HFF-Myc (cell line): ENCODE measurements at places on chromosomes 12 and 14.

DNA sequence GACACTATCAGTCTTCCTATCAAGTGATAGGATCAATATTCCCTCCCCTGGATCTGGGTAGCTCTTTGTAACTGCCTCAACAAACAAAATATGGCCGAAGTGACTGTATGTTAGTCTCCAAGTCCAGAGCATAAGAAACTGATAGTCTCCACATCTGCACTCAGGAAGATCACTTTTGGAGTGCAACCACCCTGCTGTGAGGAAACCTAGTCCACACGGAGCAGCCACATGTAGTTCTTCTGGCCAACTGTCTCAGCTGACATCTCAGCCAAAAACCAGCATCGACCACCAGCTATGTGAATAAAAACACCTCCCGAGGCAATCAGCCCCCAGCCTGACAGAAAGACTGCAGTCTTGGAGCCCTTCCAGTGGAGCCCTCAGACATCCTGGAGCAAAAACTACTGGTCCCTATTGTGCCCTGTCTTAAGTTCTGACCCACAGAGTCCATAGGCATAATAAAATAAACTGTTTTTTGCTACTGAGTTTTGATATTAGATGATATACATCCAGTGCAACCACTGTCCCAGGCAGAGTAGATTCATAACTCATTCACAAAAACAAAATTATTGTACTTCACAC, 143.8 kb downstream of the MED13L start:
- no peak for DNase-seq

DNA sequence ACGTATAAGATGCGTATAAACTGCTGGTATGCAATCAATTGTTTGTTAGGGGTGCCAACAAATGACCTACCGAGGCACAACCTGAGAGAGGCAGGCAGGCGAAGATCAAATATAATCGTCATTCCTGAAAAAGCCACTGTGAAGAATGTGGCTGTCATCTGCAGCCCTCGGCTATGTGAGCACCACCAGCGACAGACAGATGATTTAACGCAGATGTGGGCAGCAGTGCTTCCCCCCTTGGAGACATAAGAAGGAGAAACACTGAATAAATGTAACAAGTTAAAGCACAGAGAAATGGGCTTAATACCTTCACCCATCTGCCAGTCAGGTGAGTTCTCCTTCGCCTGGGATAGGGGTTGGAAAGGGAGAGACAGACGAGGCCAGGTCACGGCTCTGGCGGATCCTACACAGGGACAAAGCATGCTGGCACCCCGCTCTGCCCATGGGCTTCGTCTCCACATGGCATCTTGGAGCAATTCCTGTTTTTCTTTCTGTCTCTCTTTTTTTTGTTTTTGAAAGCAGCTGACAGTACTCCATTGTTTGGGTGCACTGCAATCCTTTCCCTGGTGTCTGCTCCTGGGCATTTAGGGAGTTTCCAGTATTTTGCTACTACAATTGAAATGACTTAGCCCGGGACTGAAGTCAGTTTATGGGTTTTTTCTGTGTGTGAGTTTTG, 28.1 kb downstream of the TNFAIP2 start:
- no peak for DNase-seq

- DNase-seq: no peak
Observed at GRCh38 chr14:36505892-36506731, 13.9 kb downstream of the NKX2-1 start.

DNA sequence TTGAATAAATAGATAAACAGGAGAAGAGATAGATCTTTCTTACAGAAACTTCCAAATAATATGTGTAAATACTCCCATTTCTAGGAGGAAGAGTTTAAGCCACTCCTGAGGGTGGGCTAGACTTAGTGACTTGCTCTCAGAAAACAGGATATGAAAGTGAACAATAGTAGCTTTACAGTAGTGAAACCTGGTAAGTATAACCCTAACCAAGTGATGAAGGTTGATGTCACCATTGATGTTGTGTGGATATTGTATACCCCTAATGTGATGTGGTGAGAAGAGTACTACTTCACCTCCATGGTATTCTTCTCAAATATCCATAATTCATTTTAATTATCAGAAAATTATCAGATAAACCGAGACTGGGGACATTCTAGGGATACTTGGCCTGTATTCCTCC, 20.9 kb downstream of the AKAP6 start:
- no peak for DNase-seq

GRCh38 chr12:65325183-65325582, 46.7 kb downstream of the MSRB3 start:
- DNase-seq: no peak

DNA sequence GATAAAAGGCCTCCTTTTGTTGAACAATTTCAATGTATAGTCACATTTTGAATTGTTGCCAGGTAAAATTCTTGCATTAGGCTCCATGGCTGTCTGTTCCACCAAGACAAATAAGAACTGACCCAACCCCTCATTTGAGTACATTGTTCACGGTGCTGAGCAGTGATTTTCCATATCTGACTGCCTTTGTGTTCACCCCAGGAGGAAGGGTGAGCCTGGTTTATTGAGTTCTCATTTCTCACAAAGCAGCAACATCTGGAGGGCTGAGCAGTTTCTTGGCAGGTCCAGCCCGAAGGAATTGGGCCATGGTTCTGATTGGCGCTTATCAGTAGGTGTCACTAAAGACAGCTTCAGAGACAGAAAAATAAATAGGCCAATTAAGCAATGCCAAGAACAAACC, 149.1 kb downstream of the BMP4 start:
- no peak for DNase-seq

- no peak for DNase-seq
Observed at GRCh38 chr14:88029500-88029899, 24.6 kb downstream of the GPR65 start.

DNA sequence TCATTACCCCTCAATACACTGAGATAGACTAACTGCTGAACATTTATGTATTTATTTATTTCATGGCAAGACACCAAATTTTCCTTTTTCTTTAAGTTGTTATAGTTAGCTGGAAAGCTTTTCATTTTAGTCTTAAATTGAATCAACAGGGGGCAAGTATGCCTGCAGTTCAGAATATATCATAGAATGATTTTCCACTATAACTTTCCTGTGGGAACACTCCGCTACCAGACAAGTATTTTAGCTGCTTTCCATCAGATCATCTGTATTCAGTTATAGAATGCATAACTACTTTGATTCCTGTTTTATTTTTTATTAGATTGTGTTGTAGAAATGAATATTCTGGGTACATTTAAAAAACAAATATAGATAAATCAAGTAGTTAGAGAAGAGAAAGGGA, 102.0 kb downstream of the SLC6A15 start:
- DNase-seq: no peak

GRCh38 chr14:71693381-71693780, 238.8 kb upstream of the RGS6 start:
- DNase-seq: peak; percentile 91

- no peak for DNase-seq
Observed at GRCh38 chr14:29712601-29713000, 215.0 kb downstream of the PRKD1 start.

DNA sequence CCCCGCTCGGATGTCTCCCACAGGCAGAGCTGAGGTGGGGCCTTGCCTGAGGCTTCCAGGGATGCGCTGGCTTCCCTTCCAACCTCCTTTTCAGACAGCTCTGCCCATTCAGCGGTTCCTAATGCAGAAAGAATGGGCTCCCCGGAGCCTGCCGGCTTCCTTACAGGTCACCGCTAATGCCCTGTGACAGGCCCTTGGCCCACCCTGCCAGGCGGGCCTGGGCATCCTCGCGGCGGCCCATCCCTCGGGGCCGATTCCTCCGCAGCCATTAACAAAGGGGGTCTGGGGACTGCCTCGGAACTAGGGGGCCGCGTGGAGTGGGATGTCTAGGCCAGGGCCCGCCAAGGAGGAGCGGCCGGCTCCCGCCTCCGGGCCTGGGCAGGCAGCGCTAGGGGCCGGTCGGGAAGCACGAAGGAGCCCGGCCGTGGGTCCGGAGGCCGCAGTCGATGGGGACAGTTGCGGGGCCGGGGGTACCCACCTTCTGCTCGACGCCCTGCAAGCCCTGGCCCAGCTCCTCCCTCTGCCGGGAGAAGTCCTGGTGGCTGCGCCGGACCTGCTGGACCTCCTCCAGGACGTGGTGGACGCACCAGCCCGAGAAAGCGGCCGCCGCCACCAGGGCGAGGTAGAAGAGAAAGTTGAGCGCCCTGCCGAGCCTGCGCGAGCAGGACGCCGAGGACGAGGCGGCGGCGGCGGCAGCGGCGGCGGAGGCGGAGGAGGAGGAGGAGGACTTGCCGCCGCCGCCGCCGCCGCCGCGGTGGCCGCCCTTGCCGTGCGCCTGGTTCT, 738 bp downstream of the CKAP4 start:
- no peak for DNase-seq

- no peak for DNase-seq
Observed at GRCh38 chr12:80189241-80189640, 89.9 kb downstream of the OTOGL start.

- DNase-seq: no peak
Observed at GRCh38 chr12:78101946-78102635, 271.4 kb downstream of the NAV3 start.

DNA sequence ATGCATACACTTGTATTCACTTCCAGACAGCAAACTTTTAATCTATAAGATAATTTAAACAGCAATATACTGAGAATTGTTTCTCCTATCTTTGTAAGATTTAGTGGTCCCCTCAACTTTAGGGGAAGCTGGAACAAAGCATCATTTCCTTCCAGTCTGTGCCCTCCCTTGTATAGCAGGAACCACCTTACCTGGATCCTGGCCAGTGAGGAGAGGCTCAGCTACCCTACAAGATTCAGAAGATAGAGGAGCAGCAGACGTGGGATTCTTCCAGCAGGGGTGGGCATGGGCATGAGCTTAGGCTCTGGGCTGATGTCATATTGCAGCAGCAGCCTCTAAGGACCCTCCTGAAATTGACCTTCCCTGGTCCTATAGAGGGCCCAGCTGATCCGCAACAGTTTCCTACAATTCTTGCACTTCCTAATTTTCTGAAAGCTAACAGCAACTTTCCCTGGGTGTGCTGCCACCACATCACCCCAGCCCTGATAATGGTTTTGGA, 21.3 kb downstream of the MOK start:
- no peak for DNase-seq

DNA sequence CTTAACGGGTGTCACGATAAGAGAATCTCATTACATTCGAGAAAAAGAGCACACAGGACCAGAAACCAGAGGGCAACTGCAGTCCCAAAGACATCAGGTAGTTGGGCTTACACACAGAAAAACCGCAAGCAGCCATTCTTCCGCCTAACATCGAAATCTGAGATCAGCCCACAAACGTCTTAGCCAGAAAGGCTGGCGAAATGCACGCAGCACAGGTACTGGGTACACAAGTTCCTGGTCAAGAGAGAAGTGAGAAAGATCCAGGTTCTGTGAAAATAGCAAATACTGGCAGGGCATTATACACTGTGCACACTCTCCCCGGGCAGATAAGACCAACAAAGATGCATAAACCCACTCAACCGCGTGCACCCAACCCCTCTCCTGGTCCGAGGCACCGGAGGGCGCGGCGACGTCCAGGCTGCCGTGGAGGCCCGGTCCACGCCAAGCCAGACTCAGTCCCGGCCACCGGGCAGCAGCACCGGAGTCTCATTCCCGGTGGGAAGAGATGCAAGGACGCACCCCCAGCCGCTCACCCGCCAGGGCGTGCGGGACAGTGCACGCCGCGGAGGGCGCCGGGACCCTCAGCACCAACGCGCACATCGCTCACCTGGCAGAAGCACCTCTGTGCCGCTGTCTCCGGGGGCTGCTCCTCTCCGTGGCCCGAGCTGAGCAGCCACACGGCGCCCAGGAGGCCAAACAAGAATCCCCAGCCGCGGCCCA, 437 bp downstream of the ERO1A start:
- DNase-seq: no peak

GRCh38 chr14:32007755-32008362, 69.2 kb upstream of the ARHGAP5 start:
- no peak for DNase-seq

DNA sequence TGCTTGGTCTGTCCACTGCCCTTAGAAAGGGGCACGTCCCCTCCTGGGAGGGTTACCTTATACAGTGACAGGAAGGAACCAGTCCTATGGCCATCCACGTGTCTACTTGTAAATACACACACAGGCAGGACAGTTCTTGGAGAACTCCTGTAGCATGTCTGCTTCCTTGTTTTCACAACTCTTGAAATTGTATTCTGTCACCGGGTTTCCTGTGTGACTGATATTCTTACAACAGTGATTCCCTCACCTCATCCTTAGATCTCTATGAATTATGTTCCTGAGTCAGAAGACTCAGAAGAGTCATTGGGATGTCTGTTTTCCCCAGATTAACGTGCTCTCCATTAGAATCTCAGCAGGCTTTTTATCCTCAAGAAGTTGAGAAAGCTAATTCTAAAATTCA, 44.1 kb upstream of the DYNC1H1 start:
- DNase-seq: no peak

DNA sequence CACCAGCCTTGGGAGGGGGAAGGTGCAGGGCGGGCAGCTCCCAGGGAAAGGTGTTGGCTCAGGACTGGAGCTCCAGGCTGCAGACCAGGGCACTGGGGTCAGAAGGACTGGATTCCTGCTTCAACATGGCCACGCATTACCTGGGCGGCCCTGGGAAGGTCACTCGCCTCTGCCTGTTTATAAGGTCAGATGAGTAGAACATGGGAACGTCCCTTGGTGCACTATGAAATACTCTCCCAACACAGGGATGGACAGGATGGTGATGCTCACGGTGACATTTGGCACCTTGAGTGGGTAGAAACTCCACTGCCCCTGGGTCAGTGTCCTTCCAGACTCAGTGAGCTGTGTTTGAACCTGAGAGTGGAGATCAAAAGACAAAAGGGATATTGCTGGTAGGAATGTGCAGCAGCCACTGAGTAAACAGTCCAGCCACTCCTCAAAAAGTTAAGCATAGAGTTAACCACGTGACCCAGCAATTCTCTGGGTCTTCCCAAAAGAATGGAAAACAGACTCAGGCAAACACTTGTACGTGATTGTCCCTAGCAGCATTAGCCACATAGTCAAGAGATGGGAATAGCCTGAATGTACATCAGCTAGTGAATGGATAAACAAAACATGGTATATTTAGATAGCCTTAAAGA, 9.1 kb upstream of the BDKRB2 start:
- no peak for DNase-seq

DNA sequence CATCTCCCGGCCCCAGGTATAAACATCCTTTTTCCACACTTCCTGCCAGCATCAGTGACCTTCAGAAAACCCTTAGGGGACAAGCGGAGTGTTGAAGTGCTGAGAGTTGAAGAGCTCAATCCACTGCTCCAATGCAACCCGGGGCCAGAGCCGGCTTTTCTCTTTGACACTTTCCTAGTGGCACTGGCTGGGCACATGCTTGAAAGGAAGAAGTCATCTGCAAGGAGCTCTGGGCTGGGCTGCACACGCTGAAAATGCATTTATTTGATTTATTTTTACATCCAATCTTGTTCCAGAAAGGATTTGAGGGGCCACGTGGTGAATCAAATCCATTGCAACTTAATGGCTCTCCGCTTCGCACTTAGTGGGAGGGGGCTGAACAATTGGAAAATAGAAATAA, 229.0 kb upstream of the DIO3 start:
- DNase-seq: no peak

GRCh38 chr12:54723379-54724256, 75.5 kb upstream of the DCD start:
- DNase-seq: peak; percentile 10

DNA sequence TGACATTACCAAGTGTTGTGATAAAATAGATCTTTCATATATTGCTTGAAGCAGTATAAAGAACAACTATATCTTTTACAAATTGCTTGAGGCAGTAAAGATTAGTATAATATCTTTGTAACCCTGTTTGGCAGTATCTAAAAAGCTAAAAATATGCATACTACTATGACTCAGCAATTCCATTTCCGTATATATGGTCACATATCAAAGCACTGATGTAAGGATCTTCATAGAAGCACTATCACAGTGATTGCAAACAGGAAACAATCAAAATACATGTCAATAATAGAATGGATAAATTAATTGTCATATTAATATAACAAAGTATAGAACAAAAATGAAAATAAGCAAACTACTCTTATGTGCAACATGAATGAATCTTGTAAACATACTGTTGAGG, 158.4 kb upstream of the IGF1 start:
- DNase-seq: no peak
